ENCODE measurements at places on chromosomes 3 and 15.

GRCh38 chr3:85162905-85163304 lies 204.1 kb downstream of the CADM2 start:
- no peak for DNase-seq

DNA sequence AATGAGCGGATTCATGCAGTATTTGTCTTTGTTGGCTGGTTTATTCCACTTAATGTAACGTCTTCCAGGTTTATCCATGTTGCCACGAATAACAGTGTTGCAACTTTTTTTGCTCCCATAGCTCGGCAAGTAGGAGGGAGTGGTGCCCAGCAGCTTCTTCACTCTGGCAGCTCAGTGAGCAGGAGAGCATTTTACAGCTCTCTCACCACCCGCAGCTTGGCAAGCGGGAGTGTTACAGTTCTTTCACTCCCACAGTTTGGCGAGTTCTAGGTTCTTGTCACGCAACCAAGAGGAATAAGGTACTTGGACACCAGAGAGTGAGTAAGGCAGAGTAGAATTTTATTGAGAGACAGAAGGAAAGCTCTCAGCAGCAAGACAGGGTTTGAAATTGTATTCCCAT lies 935.2 kb downstream of the TBL1XR1 start:
- no peak for DNase-seq

- no peak for DNase-seq
These were observed 14.8 kb upstream of the SH3BP5 start for GRCh38 chr3:15347063-15347736.

DNA sequence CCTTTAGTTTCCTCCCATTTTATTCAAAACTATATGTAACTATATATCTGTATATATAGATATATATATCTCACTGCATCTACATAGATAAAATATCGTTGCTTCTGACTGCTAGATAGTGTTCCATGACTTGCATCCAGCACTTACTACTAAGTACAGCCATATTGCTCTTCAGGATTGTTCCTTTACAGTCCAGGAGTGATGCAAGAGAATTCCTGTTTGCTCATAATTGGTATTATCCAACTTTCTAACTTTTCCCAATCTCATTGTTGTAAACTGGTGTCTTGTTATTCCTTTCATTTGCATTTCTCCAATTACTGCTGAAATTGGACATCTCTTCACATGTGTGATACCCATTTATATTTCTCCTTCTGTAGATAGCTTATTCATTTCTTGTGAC lies 99.8 kb upstream of the STRIT1 start:
- DNase-seq, result no peak

DNA sequence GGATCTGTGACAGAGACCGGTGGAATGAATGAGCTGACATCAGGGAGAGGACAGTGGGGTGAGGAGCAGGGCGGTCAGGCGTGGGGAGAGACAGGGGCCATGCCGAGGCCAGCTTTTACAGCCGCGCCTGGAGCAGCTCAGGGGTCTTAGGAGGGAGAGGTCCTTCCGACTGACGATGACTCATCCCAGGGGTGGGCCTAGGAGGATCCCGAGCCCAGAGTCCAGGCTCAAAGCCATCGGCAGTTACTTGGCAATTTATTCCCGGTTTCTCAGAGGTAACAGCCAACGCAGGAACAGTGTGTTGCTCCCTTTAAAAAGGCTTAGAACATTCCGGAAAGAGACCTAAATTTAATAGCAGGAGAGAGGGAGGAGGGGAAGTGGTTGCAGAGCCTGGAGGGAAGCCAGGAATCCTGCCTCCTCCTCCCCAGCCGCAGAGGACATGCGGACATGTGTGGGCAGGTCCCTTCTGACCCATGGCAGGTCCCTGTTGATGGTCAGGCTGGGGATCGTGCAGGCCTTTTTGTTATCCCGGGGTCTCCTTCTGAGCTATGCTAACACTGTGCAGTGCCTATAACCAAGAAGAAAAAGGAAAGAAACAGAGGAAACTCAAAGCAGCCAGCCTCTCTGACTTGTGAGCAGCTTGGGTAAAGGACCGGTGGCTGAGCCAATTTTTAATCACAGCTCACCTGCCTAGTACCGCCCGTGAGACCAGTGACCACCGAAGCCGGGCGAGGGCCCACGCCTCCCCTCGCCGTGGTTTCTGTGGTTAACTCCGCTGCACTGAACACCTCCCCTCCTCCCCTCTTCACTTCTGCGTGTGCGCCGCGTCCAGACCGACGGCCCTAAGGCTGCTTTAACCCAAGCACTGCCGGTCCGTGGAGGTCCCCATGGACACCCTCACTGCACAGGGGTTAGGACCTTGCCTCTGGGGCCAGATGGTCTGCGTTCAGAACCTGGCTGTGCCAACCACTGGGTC lies 392.4 kb upstream of the PROK2 start:
- DNase-seq, result no peak

DNA sequence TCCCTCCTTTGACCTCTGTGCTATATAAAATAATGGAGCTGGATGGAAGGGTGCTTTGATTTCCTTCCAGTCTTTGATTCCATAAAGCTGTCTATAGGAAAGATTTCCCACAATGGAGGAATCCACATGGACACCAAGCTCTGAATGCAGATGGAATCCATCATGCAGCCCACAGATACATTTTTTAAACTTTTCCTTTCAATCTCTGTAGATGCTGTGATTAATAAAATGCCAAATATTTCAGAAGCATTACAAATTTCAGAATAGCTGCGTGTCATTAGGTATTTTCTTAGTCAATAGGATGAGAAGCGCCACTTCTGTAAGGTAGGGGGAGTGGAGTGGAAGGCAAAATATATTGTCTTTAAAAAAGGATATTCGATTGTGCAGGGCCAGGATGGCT lies 489.0 kb downstream of the NTRK3 start:
- DNase-seq, result no peak

DNA sequence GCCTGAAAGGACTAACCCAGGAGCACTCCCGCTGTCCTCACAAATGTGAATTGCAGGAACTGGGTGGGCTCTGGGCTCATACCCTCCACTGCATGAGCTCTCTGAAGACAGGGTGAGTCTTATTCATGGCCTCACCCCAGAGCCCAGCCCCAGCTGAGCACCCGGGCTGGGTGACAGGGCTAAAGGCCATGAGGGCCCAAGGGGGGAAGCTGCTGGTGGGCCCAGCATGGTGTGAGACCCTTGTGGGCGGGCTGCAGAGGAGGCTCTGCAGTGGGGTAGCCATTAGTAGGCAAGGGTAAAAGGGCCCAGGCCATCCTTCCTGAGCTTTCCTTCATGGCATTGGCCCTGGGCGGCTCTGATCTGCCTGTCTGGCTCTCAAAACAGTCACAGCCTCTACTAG lies 30.3 kb downstream of the SRPRB start:
- DNase-seq, result no peak

DNA sequence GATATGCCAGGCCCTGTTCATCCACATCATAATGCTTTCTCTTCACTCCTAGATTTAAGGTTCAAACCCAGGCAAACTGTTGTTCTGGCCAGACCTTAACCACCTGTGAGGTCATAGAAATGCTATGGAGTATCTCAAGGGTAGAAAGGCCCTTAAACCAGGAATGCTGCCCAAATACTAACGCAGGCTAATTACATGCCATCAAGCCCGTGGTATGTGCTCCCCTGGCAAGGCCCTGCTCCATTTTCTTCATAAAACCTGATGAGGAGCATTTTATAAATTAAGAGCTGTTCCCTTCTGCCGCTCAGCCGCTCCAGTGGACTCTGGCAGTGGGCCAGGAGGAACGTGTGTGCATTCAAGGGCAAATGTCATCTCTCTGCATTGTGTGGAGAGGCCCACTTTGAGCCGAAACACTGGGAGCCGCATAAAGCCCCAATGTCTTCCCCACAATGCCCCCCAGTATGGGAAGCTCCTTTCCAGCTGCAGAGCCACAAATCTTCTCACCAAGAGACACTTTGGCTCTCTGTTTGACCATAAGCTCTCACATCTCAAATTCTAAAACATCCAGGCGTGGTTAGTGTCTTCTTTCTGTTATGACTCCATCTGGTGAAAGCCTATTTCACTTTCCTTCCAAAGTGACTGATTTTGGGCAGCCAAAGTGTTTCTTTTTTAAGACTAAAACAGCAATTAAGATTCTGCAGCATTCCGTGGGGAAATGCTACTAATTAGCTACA lies 210.8 kb upstream of the NR2E3 start:
- DNase-seq, result no peak

DNA sequence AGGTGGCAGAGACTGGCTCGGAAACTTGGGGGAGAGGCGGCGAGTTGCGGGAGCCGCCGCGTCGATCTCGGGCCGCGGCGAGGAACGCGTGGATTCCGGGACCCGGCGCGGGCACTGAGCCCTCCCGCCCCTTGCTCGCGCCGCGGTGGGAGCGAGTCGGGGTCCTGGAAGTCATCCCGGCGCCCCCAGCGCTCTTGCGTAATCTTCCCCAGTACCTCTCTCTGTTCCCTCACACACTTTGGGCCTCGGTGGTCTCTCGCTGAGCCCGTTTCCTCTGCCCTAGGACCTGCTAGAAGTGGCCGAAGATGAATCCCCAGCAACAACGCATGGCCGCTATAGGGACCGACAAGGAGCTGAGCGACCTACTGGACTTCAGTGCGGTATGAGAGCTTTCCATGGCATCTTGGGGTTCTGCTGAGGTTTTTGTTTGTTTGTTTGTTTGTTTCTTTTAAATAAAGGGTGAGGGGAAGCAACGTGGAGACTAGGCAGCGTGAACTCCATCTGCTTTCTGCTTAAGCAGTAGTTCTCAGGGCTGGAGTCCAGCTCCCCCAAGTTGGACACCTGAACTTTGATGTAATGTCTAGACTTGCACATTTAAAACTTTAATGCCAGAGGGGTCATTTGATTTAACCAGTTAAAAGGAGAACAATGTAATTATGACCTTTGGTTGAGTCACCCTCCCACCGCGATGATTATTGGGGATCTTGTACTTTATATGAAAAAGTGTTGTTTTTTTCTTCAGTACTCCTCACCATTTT lies 1.3 kb downstream of the TCF12 start:
- peak; percentile 22 for DNase-seq

DNA sequence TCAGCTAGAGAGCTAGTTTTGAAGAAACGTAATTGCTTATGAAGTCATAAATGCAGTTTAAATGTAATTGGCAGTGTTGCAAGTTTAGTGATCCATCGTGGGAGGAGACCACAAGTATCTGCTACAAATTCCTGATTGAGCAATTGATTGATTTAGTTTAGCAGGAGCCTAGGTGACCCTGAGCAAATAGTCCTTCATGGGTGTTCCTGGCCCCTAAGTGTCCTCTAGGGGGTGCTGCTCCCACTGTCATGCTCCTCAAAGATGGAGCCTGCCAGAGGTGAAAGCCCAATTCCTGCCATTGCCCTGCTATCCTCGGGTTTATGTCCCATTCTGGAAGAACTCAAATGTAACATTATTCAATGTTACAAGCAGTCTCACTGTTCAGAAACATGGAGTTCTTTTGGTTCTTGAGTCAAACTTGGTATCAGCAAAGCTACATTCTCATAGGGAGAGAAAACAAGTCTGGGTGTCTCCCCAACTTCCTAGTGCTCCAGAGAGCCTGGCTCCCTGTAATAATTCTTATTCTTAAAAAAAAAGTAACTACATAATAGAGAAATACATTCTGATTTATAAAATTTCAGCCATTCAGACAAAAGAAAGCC lies 29.8 kb upstream of the SENP5 start:
- peak; percentile 57 for DNase-seq

GRCh38 chr3:140078343-140078742 lies 143.4 kb downstream of the CLSTN2 start:
- DNase-seq, result no peak

DNA sequence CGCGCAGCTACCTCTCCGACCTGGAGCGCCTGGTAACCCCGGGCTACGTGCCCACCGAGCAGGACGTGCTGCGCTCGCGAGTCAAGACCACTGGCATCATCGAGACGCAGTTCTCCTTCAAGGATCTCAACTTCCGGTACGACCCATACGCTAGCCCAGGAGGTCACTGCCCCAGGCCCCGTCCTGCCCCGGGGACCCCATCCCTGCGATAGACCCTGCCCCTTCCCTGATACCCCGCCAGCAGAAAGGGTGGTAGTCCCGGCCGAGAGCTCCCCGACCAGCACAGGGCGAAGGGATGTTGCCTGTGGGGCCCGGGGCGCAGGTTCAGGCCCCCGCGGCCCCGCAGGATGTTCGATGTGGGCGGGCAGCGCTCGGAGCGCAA lies 2.3 kb downstream of the GNAT1 start:
- DNase-seq, result no peak

DNA sequence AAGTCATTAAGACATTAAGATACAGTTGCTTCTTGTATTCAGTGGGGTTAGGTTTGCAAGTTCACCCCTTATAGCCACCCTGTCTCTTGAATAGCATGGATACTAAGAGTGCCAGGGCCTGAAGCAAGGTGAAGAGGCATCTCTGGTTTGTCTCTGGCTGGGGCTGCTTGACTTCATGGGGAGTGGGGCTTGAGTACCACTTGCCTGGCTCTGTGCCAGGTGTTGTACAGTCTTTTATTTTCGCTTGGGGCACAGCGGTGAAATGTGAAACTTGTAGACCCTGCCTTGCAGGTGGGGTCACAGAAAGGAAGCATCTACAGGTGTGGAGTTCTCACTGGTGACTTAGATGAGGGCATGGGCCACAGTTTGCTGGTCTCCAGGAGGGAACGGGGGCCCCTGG lies 152.1 kb downstream of the PDE8A start:
- no peak for DNase-seq

- DNase-seq, result peak; percentile 96
These were observed at the start of gene NR2F2 for GRCh38 chr15:96330450-96331143. TSS of gene NR2F2 (plus strand) at chr15:96330700. CDS start at chr15:96332106, 1,406 bp downstream.

DNA sequence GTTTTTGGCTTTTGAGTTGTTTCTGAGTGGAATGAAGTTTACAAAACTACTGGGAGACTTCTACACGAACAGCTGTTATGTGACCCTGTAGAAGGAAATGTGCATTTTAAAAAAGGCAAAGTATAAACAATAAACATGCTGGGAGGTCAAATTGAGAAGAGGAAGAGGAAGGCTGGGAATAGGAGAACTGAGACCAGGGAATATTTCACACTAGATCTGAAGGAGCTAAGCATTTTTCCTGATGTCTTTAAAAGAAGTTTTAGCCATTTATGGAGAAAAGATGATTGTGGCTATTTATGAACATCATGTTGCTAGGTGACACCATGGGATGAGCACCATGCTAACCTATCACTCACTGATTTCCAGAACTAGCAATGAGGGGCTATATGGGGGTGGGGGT lies 76.3 kb upstream of the FAM98B start:
- DNase-seq, result no peak

GRCh38 chr3:37308247-37308646 lies 133.9 kb upstream of the LRRFIP2 start:
- DNase-seq, result peak; percentile 47

DNA sequence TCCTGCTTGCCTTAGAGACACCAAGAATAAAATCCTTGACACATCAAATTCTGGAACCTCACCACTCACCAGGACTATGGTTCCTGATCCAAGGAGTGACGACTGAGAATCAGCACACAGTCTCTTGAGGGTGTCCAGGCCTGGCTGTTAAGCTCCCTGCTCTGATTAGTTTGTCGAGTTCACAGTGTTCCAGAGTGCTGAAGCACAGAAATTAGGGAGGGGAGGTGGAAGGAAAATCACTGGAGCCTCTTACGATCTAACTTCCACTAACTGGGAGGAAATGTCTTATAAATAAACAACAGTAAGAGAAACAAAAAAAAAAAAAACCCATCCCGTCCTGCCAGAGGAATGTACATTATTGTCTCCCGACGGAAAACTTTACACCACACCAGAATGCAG lies 330.2 kb downstream of the TIGIT start:
- peak; percentile 39 for DNase-seq

Measured in ACHN (cell line).